Globus pallidus (tissue), 1 donor: ENCODE measurements at places on chromosomes 16 and 17.

- DNase-seq, result no peak
Observed at GRCh38 chr17:16927641-16928321, 44.1 kb downstream of the TNFRSF13B start.

GRCh38 chr16:54362591-54363206, 76.1 kb upstream of the IRX3 start:
- DNase-seq, result no peak

GRCh38 chr17:66633317-66633965, 201.5 kb upstream of the CACNG5 start:
- DNase-seq, result no peak

GRCh38 chr17:77854083-77854758, 104.3 kb upstream of the TNRC6C start:
- no peak for DNase-seq

DNA sequence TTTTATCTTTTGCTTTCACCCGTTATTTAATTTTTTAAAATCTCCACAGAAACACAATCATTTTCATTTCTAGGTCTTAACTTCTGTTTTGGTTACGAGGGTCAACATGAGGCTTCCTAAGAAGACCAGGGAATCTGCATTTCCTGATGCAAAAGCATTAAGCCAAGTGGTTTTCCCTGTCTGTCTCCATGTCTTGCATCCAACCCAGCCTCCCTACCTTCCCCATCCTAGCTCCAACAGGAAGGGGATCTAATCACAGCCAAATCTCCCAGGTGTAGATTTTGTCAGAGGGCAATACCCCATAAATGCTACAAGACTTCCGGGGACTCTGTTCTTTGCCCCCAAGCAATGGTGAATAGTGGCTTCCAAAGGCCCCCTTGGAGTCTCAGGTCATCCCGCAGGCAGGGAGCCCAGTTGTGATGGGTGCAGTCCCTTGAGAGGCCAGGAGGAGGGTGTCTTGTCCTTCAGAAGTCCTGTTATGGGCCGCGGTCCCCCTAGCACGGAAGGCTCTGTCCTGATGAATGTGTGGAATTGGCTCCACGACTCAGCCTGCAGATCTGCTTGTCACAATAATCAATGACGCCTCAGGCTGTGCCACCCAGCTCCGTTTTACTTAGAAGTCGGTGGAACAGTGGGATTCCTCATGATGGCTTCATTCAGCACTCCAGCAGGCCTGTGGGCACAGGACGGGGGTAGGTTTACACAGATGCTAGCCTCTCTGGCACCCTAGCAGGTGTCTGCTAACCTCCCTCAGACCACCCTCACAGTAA, 141.1 kb downstream of the RGS9 start:
- DNase-seq, result peak; percentile 4

DNA sequence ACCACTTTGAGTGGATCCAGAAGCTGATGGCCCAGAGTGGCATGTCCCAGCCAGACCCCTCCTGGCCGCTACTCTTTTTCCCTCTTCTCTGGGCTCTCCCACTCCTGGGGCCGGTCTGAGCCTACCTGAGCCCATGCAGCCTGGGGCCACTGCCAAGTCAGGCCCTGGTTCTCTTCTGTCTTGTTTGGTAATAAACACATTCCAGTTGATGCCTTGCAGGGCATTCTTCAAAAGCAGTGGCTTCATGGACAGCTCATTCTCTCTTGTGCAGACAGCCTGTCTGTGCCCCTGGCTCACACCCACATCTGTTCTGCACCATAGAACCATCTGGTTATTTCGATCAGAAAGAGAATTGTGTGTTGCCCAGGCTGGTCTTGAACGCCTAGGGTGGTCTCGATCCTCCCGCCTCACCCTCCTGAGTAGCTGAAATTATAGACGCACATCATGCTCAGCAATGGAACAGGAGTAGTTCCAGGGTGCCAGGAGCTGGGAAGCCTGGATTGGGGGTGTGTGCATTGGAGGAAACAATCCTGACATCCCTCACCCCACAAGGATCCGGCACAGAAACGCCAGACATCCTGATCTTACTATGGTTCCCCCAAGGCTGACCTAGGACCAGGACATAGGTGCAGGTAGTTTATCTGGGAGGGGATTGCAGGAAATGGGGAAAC, 4.6 kb downstream of the PRSS21 start:
- DNase-seq, result no peak

DNA sequence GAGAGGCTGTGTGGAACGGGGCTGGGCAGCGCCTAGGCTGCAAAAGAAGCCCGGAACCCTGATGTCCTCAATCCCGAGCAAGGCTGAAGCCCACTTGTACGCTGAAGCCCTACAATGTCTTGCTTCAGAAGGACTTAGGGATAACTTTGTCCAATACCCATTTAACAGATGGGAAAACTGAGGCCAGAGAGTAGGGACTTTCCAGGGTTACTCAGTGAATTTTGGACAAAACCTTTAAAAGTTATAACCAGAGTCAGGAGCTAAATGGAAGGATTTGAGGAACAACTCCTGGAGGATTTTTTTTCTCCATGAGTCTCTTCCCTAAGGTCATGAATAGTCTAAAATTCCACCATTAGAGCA, 161.2 kb downstream of the IRX5 start:
- no peak for DNase-seq

- peak; percentile 91 for DNase-seq
Observed at GRCh38 chr16:81158964-81159363, 62.8 kb upstream of the GCSH start.

DNA sequence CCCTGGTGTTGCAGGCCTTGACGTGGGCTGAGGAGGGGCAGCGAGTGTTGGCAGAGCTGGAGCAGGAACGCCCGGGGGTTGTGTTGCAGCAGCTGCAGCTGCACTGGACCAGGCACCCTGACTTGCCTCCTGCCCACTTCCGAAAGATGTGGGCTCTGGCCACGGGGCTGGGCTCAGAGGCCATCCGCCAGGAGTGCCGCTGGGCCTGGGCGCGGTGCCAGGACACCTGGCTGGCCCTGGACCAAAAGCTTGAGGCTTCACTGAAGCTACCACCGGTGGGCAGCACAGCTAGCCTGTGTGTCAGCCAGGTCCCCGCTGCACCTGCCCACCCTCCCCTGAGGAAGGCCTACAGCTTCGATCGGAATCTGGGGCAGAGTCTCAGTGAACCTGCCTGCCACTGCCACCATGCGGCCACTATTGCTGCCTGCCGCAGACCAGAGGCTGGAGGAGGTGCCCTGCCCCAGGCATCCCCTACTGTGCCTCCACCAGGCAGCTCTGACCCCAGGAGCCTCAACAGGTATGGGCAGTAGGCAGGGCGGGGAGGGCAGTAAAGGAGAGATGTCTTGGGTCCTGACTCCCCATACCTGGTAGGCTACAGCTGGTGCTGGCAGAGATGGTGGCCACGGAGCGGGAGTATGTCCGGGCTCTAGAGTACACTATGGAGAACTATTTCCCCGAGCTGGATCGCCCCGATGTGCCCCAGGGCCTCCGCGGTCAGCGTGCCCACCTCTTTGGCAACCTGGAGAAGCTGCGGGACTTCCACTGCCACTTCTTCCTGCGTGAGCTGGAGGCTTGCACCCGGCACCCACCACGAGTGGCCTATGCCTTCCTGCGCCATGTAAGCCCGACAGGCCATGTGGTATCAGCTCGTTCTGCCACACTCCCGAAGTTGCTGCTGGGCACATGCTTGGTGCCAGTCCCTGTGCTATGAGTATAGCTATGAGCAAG, 5.6 kb downstream of the PLEKHG4 start:
- DNase-seq, result no peak

GRCh38 chr16:4696172-4696904, 3.0 kb downstream of the NUDT16L1 start:
- no peak for DNase-seq

- DNase-seq, result no peak
Observed at GRCh38 chr17:78170692-78171590, 2.6 kb downstream of the SYNGR2 start.

- no peak for DNase-seq
Observed at GRCh38 chr16:61946019-61946418, 90.2 kb downstream of the CDH8 start.

DNA sequence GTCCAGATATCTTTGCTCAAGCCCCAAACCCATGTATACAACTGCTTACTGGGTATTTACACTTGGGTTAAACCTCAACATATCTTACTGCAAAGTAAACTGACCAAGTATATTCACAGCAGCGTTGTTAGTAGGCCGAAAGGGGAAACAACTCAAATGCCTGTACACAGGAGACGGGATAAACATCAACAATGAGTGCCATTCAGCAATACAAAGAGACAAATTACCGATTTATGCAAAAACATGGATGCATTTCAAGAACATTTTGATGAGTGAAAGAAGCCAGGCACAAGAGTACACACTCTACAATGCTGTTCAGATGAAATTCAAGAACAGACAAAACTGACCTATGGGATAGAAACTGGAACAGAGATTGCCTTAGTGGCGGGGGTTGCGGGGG, 136.3 kb upstream of the CACNG3 start:
- DNase-seq, result peak; percentile 33

DNA sequence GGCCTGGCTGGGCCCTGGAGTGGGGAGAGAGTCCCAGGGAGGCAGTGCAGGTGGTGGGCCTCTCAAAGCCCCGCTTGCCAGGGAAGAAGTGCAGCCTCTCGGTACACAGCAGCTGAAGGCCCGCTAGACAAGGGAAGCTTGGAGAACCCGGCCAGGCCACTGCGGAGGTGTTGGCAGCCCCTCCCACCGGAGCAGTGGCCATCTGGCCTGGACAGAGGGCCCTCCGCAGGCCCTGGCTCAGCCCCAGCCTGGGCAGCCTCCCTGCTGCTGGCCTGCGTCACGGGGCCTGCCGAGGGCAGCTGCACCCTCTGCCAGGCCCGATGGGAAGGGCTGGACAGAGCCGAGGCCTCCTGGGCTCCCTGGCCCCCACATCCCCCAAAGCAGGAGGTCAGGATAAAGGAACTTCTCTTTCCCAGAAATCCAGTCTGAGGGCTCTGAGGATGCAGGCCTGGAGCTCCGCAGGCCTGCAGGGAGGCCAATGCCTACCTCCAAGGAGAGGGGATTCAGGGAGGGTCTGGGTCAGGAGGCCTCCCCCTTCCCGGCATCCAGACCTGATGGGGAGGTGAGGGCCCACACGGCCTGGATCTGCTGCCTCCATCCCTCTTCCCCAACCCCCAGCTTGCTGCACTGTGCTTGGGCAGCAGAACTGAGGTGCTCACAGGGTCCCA, 4.3 kb downstream of the SPPL2C start:
- peak; percentile 90 for DNase-seq

- DNase-seq, result no peak
Observed at GRCh38 chr17:39564211-39564848, 43.4 kb downstream of the NEUROD2 start.

GRCh38 chr16:11597235-11598095, 10.7 kb upstream of the LITAF start:
- DNase-seq, result no peak

GRCh38 chr17:57256708-57257112, 387 bp downstream of the MSI2 start:
- peak; percentile 42 for DNase-seq

DNA sequence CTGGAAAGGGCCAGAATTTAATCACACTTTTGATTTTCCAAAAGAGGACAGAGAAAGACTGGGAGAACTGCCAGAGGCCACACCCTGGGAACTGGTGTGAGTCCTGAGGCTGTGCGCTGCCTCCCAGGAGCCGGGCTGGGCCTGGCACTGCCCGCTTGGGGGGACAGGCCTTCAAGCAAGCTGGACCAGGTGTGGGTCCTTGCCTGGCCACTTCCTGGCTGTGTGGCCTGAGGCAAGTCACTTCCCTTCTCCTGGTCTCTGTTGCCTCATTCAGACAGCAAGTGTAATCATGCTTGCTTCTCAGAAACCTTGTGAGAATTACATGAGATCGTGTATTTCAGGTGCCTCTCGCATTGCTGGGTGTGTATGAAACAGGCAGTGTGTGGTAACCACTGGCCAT, 143.0 kb downstream of the SNX29 start:
- no peak for DNase-seq

DNA sequence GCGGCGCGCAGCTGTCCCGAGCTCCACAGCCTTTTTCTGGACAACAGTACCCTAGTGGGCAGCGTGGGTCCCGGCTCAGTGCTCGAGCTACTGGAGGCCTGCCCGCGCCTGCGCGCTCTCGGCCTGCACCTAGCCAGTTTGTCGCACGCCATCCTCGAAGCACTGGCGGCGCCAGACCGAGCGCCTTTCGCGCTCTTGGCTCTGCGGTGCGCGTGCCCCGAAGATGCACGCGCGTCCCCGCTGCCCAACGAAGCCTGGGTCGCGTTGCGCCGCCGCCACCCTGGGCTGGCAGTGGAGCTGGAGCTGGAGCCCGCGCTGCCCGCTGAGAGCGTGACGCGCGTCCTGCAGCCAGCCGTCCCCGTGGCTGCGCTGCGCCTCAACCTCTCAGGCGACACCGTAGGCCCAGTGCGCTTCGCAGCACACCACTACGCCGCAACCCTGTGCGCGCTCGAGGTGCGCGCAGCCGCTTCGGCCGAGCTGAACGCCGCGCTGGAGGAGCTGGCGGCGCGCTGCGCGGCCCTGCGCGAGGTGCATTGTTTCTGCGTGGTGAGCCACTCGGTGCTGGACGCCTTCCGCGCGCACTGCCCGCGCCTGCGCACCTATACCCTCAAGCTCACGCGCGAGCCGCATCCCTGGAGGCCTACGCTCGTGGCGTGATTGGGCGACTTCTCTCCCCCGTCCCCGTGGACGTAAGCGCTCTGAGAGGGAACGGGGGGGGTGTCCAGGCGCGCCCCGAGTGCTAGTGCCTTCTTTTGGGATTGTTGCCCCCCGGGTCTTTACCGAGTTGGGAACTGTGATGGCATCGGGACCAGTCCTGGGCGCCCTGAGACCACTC, 1.2 kb upstream of the HSF4 start:
- no peak for DNase-seq
